ENCODE measurements at places on chromosomes 4 and X.

DNA sequence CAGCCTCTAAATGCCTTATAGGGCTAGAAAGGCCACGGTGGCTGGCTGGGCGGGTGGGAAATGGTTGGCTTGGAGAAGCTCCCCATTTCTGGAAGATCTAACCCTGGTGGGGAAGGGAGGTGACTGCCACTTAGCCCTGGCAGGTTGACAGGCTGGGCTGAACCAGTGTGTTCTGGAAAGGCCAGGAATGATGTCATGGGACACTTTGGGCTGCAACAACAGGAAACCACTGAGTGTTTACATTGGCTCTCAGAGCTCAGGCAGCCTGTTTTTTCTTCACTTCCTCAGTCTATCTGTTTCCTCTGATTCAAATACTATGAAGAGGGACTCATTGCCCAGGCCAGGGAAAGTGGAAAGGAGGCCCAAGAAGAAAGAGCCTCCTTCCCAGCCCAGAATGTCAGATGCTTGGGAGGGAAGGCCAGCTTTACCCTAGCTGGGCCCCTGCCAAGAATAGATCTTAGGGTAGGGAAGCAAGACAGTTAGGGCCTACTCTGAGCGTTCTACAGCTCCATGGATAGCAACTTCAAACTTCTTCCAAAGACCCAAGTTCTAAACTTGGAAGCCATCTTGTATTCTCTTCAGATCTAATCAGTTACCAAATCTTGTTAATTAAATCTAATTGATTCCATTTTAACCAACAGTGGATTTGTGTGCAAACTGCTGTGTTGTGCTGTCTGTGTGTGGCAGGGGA lies 65.8 kb upstream of the MSN start:
- DNase-seq, result no peak
- H3K27me3 ChIP-seq, result no peaks in the 10 kb centered on the region
- H3K27ac ChIP-seq, result no peak overlapping the region
- H3K36me3 ChIP-seq, result no peaks in the 10 kb centered on the region
- H3K4me3 ChIP-seq, result no peak overlapping the region

- H3K4me3 ChIP-seq, result peak within 1 kb of the TSS; percentile 75
- peaks cover 22% of the 10 kb centered on the region for H3K4me1 ChIP-seq
- DNase-seq, result peak; percentile 40
- no peaks in the 10 kb centered on the region for H3K27me3 ChIP-seq
- H3K27ac ChIP-seq, result peak within 1 kb of the TSS; percentile 62
Measured at GRCh38 chrX:153598541-153599191, at the start of gene CCNQ. TSS of gene CCNQ (minus strand) at chrX:153599139. CDS start at chrX:153599073, 66 bp downstream.

DNA sequence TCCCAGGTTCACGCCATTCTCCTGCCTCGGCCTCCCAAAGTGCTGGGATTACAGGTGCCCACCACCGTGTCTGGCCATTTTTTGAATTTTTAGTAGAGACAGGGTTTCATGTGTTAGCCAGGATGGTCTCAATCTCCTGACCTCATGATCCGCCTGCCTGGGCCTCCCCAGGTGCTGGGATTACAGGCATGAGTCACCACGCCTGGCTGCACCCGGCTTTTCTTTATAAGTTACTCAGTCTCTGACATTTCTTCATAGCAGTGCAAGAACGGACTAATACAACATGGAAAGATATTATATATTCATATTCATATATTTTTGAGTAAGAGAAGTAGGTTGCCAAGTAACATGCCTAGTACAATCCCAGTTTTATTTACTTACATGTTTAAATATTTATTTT lies 22.9 kb downstream of the SHROOM3 start:
- DNase-seq, result no peak
- no peaks in the 10 kb centered on the region for H3K36me3 ChIP-seq
- H3K27me3 ChIP-seq, result no peaks in the 10 kb centered on the region
- no peak overlapping the region for H3K4me3 ChIP-seq

DNA sequence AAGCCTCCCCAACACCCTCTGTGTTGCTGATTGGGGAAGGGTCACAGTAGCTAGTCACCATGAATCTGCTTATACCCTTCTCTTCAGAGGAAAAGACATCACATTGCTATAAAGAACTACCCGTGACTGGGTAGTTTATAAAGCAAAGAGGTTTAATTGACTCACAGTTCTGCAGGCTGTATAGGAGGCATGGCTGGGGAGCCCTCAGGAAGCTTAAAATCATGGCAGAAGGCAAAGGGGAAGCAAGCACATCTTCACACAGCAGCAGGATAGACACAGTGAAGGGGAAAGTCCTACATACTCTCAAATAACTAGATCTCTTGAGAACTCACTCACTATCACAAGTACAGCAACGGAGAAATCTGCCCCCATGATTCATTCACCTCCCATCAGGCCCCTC lies 229.4 kb upstream of the FTHL17 start:
- no peaks in the 10 kb centered on the region for H3K27me3 ChIP-seq
- no peak overlapping the region for H3K4me3 ChIP-seq
- no peaks in the 10 kb centered on the region for H3K36me3 ChIP-seq
- no peaks in the 10 kb centered on the region for H3K4me1 ChIP-seq
- H3K27ac ChIP-seq, result no peak overlapping the region

- no peaks in the 10 kb centered on the region for H3K27me3 ChIP-seq
- DNase-seq, result no peak
- no peaks in the 10 kb centered on the region for H3K36me3 ChIP-seq
- no peaks in the 10 kb centered on the region for H3K4me1 ChIP-seq
- H3K4me3 ChIP-seq, result no peak overlapping the region
- no peak overlapping the region for H3K27ac ChIP-seq
Measured at GRCh38 chr4:37381040-37381668, 136.6 kb downstream of the NWD2 start.

DNA sequence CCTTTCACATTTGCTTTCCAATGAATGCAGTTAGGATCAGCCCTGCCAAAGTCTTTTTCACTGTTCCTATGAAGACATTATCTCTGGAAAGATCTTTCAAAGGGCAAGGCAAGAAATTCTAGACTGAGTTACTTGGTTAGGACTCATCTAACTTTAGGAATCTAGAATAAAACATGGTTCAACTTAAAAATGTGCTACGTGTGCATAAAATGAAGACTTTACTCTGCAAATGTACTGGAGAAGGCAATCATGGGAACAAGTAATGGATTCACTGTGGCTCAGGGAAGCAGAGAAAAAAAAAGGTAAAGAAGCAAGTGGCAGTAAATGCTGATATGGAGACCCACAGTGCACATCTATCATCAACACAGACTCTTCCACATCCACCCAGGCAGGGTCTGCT lies 297.4 kb downstream of the HNRNPD start:
- no peak overlapping the region for H3K4me3 ChIP-seq
- no peaks in the 10 kb centered on the region for H3K36me3 ChIP-seq
- H3K27ac ChIP-seq, result no peak overlapping the region
- no peak for DNase-seq
- no peaks in the 10 kb centered on the region for H3K4me1 ChIP-seq

DNA sequence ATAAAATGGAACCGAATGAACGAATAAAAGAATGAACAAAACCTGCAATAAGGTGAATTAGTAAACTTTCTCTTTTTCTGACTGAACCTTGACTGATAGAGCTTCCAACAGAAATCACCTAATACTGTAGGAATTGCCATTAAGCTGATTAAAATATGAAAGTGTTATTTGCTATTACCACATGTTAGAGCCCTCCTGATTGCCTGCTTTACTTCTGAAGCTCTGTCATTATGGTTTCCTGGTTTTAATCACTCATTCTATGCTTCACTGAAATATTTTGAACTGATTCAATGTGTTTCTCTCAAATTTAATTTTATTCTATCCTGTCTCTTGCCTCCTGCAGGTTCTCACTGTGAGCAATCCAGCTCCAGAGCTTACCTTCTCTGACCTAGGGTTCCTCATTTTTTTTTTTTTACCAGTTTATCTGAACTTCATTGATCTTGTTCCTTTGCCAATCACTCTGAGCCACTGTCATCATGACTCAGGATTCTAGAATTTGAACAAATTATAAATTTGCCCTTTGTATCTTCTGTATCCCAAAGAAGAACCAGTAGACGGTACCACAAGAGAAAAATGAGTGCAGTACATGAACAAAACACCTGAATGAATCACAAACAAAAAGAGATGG lies 48.1 kb upstream of the UGT2B15 start:
- no peak overlapping the region for H3K4me3 ChIP-seq
- no peak overlapping the region for H3K27ac ChIP-seq

- no peaks in the 10 kb centered on the region for H3K27me3 ChIP-seq
- no peak overlapping the region for H3K27ac ChIP-seq
- no peak for DNase-seq
- H3K36me3 ChIP-seq, result no peaks in the 10 kb centered on the region
- no peak overlapping the region for H3K4me3 ChIP-seq
- no peaks in the 10 kb centered on the region for H3K4me1 ChIP-seq
Measured at GRCh38 chrX:77426811-77427210, 20.4 kb upstream of the FGF16 start.

- no peak for DNase-seq
- no peaks in the 10 kb centered on the region for H3K4me1 ChIP-seq
- no peak overlapping the region for H3K4me3 ChIP-seq
- H3K27me3 ChIP-seq, result peaks cover 3% of the 10 kb centered on the region
- no peaks in the 10 kb centered on the region for H3K36me3 ChIP-seq
- H3K27ac ChIP-seq, result no peak overlapping the region
Measured at GRCh38 chr4:89069481-89069880, 12.5 kb upstream of the FAM13A start.

- no peak overlapping the region for H3K27ac ChIP-seq
- H3K4me1 ChIP-seq, result peaks cover 12% of the 10 kb centered on the region
- H3K36me3 ChIP-seq, result no peaks in the 10 kb centered on the region
- no peaks in the 10 kb centered on the region for H3K27me3 ChIP-seq
Measured at GRCh38 chrX:136906921-136907510, 26.5 kb upstream of the RBMX start.

- no peak overlapping the region for H3K4me3 ChIP-seq
- no peak overlapping the region for H3K27ac ChIP-seq
- DNase-seq, result no peak
- H3K4me1 ChIP-seq, result no peaks in the 10 kb centered on the region
- no peaks in the 10 kb centered on the region for H3K36me3 ChIP-seq
Measured at GRCh38 chr4:87844452-87844851, 11.7 kb downstream of the MEPE start.

- no peaks in the 10 kb centered on the region for H3K36me3 ChIP-seq
- DNase-seq, result no peak
- peaks cover 4% of the 10 kb centered on the region for H3K27me3 ChIP-seq
- H3K4me1 ChIP-seq, result no peaks in the 10 kb centered on the region
- H3K4me3 ChIP-seq, result no peak overlapping the region
Measured at GRCh38 chr4:138953961-138954371, 61.6 kb upstream of the NOCT start.

GRCh38 chr4:88697141-88697540 lies 488 bp downstream of the NAP1L5 start:
- no peaks in the 10 kb centered on the region for H3K27me3 ChIP-seq
- H3K36me3 ChIP-seq, result no peaks in the 10 kb centered on the region
- H3K27ac ChIP-seq, result peak overlapping the region; percentile 40
- peak; percentile 9 for DNase-seq
- H3K4me3 ChIP-seq, result peak overlapping the region; percentile 50
- peaks cover 14% of the 10 kb centered on the region for H3K4me1 ChIP-seq

DNA sequence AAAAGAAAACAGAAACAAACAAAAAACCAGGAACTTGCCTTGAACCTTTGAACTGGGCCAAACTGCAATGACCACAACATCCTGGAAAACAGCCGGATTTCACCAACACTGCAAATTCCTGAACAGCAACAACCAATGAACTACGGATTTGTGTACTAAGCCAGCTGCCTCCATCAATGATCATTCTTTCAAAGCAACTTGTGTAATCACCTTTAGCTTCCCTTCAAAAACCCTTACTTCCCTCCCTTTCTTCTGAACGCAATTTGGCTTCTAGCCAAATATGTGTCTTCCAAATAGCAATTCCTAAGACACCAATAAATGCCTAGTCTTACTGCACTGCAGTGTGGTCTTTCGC lies 98.5 kb upstream of the FAM47C start:
- H3K27ac ChIP-seq, result no peak overlapping the region
- H3K36me3 ChIP-seq, result no peaks in the 10 kb centered on the region
- no peaks in the 10 kb centered on the region for H3K4me1 ChIP-seq

DNA sequence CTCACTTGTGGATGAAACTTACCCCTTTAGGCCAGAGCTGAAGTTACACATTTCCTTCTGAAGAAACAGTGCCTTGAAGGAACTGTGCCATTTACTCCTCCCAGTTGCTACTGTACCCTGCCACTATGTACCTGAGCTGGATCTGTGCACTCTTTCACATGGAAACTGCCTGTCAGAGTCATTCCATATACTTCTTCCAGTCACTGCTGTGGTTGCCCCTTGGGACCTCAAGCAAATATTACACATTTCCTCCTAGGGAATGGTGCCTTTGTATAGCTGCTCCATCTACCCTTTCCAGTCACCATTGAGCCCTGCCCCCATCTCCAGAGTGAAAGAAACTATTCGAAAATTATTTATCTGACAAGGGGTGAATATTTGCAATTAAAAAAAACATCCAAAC lies 1328.3 kb downstream of the TECRL start:
- no peaks in the 10 kb centered on the region for H3K27me3 ChIP-seq
- H3K36me3 ChIP-seq, result no peaks in the 10 kb centered on the region
- no peak for DNase-seq
- H3K4me1 ChIP-seq, result no peaks in the 10 kb centered on the region

GRCh38 chr4:2059046-2059725 lies at the start of gene NAT8L:
TSS of gene NAT8L (plus strand) at chr4:2059327. CDS start at chr4:2059512, 185 bp downstream.
- peak; percentile 83 for DNase-seq
- peaks cover 3% of the 10 kb centered on the region for H3K36me3 ChIP-seq
- H3K27ac ChIP-seq, result no peak within 1 kb of the TSS
- H3K4me3 ChIP-seq, result peak within 1 kb of the TSS; percentile 53

GRCh38 chr4:57109847-57110639 lies at the start of gene IGFBP7:
TSS of gene IGFBP7 (minus strand) at chr4:57110385. CDS start at chr4:57110351, 34 bp downstream.
- H3K4me1 ChIP-seq, result no peaks in the 10 kb centered on the region
- H3K4me3 ChIP-seq, result peak within 1 kb of the TSS; percentile 16
- H3K27ac ChIP-seq, result no peak within 1 kb of the TSS
- no peaks in the 10 kb centered on the region for H3K36me3 ChIP-seq
- H3K27me3 ChIP-seq, result peaks cover 22% of the 10 kb centered on the region

GRCh38 chr4:20305976-20306375 lies 54.3 kb downstream of the SLIT2 start:
- no peaks in the 10 kb centered on the region for H3K36me3 ChIP-seq
- no peak overlapping the region for H3K27ac ChIP-seq
- H3K4me1 ChIP-seq, result no peaks in the 10 kb centered on the region
- no peak overlapping the region for H3K4me3 ChIP-seq
- DNase-seq, result no peak
- no peaks in the 10 kb centered on the region for H3K27me3 ChIP-seq

Measured in K562 (cell line).